ENCODE measurements at places on chromosomes 2 and 18.
A peak's percentile ranks its signal among the peaks of the same experiment; 100 is the strongest.

- no peak for DNase-seq
Measured at GRCh38 chr18:67621906-67622305, 105.4 kb upstream of the DSEL start.

- no peak for DNase-seq
Measured at GRCh38 chr18:24514439-24514838, 54.0 kb downstream of the HRH4 start.

GRCh38 chr18:77203071-77203470, 46.6 kb upstream of the GALR1 start:
- no peak for DNase-seq

DNA sequence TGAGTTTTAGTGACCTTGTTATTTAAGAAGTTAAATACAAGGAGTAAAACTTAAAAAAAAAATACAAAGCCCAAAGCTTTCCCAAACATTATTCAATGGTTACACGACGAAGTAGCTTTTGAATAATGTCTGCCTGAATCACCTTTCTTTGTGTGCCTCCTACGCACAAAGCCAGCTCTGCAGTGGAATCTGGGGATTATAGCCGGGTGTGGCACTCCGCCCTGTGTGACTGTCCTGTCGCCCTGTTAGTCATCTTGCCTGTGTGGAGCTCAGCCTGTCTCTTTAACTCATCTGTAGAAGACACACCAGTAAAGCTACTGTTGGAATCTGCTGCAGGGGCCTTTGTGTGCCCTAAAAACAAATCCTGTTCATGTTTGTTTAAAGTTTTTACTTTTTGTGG, 79.4 kb upstream of the TCF7L1 start:
- no peak for DNase-seq

GRCh38 chr2:34492561-34493455, 893.7 kb upstream of the FAM98A start:
- no peak for DNase-seq

GRCh38 chr2:16226943-16227664, 286.8 kb downstream of the MYCN start:
- no peak for DNase-seq

- no peak for DNase-seq
Measured at GRCh38 chr2:12988279-12988678, 271.5 kb downstream of the TRIB2 start.

DNA sequence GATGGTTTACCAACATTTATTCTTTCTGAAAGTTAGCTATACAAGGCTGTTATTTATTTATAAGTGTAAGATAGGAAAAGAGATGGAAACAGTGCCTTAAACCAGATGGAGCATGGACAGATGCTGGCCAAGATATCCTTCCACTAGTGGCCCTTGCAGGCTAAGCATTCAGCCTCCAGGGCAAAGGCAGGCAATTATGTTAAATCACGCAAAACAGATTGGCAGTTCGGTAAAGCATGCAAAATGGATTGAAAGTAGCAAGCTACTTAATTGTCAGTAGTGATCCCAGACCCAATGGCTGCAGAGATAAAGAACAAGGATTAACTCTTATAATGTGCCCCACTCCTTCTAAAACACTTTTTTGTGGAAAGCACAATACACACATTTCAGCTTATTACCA, 105.4 kb upstream of the MAP4K3 start:
- DNase-seq = no peak

GRCh38 chr2:119175517-119175916, 17.0 kb upstream of the C1QL2 start:
- DNase-seq = no peak

GRCh38 chr18:8826971-8827370, 121.6 kb downstream of the MTCL1 start:
- no peak for DNase-seq

GRCh38 chr2:106269591-106270291, 75.6 kb upstream of the UXS1 start:
- no peak for DNase-seq

DNA sequence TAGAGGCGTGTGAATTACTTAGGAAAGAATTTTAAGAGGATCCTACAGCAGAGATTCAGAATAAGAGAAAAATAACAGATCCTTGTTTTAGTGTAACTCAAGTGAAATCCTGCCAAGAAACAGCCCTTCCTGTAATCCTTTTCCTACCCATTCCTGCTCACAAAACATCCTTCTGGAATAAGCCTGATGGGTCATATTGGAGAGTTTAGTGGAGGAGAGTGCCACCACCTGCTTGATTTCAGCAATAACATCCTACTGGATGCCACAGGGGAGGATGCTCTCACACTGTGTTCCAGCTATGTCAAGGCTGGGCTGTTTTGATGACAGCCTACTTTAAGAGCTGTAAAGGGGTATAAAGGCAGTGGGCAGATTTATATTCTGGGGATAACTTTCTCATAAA, 54.8 kb upstream of the CCDC178 start:
- DNase-seq = no peak

DNA sequence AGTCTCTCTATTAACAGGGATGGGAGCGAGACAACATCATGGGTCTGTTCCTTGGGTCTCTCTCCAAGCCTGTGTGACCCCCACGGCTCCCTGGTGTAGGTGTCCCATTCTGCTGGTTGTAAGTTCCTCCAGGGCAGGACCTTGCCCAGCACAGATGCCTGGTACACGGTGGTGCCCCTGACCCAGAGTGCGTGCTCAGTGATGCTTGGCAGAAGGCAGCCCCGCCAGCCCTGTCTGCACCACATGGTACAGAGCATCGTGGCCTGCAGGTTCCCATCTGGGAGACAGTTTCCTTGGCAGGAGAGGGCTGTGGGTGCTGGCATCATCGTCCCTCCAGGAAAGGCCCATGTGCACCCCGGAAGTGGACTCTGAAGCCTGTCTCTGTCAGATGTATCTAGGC, 249.0 kb downstream of the KLHL29 start:
- DNase-seq = no peak

- DNase-seq = no peak
Measured at GRCh38 chr2:241295326-241296095, 20.0 kb downstream of the HDLBP start.

GRCh38 chr2:48045613-48046012, 139.3 kb upstream of the FBXO11 start:
- no peak for DNase-seq

DNA sequence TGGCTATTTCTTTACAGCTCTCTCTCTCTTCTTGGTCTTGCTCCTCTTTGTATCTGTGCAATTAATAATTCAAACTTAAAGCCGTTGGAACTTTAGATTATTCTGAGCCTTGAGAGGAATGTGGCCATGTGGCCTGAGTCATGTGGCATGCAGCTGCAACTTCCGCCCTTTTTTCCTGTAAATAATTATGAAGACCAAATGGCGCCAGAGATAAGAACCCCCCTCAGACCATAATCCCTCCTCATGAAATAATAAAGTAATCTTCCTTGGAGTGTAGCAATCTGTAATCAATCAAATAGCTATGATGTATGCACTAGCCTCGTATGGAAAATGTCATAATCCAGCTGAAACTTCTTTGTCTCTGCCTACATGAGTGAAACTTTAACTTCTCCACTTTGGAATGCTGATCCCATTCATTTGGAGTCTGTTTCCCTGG, 13.5 kb upstream of the TWSG1 start:
- DNase-seq = no peak

DNA sequence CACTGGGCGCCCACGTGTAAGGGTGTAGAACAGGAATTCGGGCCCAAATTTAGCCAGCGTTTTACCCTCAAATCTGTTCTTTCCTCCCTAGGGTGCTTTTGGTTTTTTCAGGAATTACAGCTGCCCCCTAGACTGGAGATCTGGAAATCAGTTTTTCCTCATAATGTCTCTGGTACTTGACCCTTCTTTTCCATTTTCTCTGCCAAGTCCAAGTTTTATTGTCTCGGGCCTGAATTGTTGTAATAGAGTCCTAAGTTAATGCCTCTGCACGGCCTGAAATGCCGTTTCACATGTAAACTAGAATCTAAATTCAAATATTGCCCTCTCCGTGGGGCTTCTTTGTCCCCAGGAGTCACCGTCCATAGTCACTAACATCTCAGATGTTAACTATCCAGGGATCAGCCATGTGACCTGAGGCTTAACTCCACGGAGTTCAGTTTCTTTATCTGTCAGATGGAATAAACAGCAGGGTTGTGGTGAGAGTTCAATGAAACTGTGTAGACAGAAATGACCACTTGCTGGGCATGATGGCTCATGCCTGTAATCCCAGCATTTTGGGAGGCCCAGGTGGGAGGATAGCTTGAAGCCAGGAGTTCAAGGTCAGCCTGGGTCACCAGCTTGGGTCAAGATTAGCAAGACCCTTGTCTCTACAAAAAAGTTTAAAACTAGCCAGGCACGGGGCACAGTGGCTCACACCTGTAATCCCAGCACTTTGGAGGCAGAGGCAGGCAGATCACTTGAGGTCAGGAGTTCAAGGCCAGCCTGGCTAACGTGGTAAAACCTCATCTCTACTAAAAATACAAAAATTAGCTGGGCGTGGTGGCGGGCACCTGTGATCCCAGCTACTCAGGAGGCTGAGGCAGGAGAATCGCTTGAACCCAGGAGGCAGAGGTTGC, 12.7 kb upstream of the CABLES1 start:
- DNase-seq = no peak

- no peak for DNase-seq
Measured at GRCh38 chr2:61512768-61513398, 25.3 kb downstream of the XPO1 start.

GRCh38 chr2:79292958-79293315, 133.4 kb upstream of the REG3A start:
- DNase-seq = no peak

DNA sequence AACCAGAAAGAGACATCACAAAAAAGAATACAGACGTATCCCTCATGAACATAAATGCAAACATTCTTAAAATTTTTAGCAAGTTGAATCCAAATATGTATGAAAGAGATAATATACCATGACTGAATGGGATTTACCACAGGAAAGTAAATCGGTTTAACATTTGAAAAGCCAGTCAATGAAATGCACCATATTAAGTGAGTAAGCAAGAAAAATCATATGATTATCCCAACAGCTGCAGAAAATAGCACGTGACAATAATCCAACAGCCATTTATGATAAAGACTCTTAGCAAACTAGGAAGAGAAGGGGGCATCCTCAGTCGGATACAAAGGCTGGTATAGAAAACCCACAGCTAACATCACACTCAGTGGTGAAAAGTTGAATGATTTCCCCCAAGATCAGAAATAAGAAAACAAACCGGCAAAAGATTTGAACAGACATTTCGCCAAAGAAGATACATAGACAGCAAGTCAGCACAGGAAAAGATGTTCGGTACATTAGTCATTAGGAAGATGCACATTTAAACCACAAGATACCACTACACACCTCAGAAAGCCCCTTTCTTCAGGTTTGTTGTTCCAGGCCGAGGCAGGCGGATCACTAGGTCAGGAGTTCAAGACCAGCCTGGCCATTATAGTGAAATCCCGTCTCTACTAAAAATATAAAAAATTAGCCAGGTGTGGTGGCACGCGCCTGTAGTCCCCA, 144.3 kb downstream of the INHBB start:
- DNase-seq = no peak

DNA sequence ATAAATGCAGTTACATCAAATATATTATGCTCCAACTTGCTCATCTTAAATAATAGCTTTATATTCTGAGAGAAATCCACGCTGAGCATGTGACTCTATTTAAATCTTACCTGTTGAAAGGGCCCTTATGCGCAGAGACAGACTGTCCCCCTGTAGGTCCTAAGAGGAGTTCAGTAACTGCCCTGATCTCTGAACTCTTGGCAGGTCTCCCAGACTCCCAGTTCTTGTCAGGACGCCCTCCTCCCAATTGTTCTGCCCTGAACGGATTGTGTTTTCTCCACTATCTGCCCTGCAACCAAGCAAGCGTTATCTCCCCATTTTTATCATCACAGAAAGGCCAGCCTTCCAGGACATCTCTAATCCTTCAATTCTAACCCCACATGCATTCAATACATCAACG, 954.6 kb downstream of the TSN start:
- DNase-seq = no peak

- DNase-seq = no peak
Measured at GRCh38 chr2:860259-860855, 90.3 kb upstream of the SNTG2 start.

GRCh38 chr2:3108105-3108504, 269.5 kb downstream of the EIPR1 start:
- DNase-seq = no peak

- no peak for DNase-seq
Measured at GRCh38 chr2:14197293-14197692, 435.2 kb upstream of the LRATD1 start.

- DNase-seq = peak; percentile 71
Measured at GRCh38 chr2:33134086-33134771, 187.5 kb downstream of the LTBP1 start.

GRCh38 chr2:126719191-126719832, 63.4 kb downstream of the GYPC start:
- no peak for DNase-seq

DNA sequence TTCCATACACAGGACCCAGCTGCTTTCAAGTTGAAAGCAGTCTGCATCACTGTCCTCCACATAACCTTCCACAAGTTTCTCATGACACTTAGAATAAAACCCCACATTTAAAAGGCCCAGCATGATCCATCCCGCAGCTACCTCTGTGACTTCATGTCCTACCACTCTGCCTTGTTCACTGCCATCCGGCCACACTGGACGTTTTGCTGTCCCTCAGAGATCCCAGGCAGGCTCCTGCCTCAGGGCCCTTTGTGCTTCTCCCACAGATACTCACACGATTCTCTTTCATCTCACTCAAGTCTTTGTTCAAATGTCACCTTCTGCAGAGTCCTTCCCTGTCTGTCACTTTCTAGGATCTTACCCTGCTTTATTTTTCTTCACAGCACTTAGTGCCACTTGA, 232.9 kb upstream of the BOD1L2 start:
- DNase-seq = no peak

DNA sequence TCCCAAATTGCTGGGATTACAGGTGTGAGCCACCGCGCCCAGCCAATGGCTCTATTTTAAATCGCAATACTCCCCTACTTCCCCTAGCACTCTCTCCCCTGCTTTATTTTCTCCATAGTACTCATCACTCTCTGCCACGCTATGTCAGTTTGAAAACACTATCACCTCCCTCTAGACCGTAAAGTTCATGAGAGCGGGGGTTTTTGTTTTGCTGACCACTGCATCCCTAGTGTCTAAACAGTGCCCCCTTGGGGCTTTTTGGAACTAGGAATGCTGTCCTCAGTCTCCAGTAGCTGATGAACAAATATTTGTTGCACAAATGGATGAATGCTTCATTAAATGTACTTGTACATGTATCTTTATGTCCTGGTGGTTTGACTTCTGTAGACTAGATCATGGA, 44.1 kb downstream of the ATOH8 start:
- no peak for DNase-seq

DNA sequence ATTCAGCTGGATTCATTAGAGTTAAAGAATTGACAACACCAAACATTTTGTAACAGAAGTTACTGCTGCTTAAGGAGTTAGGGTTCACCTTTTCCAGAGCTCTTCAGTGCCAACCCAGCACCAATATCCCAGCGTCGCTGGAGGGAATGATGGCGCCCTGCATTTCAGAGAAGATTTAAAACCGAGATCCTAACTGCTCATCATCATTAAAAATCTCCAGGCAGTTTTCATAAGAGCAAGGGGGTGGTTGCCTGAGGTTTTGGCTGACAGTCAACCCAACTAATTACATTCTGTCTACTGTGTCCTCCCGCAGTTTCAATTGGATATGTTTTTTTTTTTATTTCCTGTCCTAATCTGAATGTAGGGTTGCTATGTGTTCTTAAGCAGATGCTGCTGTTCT, 509.6 kb upstream of the TCF4 start:
- DNase-seq = no peak
